ENCODE measurements at places on chromosomes 1 and 21.

- no peak for DNase-seq
Observed at GRCh38 chr1:178939338-178940067, 68.6 kb upstream of the ANGPTL1 start.

DNA sequence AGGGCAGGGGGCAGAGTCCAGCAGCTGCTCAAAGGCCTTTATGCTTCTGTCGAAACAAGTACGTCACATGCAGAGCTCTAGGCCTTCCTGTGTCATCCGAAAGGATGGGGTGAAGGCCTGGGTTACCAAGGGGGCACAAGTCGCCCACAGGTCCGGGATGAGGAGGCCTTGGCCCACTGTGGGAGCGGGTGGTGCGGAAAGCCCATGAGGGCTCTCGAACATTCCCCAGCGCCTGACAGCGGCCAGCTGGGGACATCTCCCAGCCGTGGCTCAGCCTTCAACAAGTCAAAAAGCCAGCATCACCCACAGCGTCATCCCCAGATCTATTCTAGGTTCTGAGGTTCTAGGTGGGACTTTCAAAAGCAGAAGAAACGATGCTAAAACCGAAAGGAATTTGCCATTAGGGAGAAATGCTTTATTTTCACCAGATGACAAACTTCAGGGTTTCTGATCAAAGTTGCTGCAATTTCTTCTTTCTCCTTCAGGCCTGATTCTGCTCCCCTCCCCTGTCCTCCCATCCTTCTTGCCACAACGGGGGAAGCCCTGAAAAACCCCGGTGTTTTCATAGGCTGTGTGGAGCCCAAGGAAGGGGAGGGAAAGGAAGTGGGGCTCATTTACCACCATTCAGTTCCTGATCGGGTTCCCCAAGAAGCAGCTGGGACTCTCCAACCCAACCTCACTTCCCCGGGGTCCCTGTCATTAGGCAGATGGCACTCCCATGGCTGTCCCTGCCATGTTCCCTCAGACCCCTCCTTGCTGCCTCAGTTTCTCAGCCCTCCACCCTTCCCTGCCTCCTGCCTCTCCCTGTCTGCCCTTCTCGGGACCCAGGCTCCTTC is 17.6 kb downstream of the GPR137B start:
- DNase-seq = no peak

DNA sequence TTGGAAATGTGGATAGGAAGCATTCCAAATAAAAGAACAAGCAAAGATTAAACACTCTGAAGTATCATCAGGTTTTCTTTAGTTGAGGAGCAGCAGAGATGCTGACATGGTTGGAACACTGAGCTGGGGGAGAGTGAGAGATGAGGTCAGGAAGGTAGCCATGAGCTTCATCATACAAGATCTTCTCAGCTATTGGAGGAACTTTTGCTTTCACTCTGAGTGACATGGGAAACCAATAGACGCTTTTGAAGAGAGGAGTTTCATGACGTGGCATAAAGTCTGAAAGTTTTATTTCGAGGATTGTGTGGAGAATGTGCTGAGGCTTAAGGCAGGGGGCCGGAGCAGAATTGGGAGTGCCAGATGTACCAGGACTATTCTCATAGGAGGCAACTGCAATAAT is 616.2 kb upstream of the CAMK1G start:
- no peak for DNase-seq

- no peak for DNase-seq
Observed at GRCh38 chr21:45575304-45575992, 33.2 kb upstream of the SLC19A1 start.

- no peak for DNase-seq
Observed at GRCh38 chr21:46081022-46081861, 16.7 kb upstream of the COL6A2 start.

DNA sequence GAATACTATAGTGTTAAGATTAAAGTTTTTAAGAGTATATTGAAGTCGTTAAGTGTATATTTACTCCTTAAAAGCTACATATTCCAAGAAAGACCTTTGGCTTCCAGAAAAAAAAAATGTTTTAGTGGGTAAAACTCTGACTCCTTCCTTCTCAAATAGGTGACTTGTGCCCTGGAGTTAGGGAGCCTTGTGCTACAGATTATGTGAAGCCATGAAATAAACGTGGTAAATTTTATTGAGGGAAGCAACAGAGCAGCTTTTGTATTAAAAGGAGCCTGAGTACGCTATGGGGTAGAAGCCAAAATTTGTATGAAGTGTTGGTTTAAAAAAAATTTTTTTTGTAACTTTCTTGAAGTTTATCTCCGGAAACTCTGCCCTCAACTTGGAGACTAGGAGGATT is 994 bp downstream of the RO60 start:
- no peak for DNase-seq

DNA sequence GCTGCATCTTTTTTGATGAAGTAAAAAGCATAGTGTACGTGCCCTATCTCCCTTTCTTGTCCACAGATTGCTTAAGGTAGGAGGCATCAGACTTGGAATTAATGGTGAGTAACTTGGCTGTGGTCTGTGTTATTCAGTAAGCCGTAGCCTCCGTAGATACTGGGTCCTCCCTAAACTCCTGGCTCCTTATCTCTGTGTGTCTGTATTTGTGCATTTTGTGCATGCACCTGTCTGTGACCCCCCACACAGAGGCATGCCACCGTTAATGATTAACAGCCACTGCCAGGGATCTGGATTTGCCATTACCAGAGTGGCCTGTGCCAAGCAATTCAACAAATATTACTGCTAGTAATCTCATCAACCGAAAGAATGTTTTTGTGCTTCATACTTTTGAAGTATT is 31.9 kb downstream of the MAP3K21 start:
- no peak for DNase-seq

GRCh38 chr1:171740987-171741871 is 636 bp downstream of the VAMP4 start:
- DNase-seq = no peak

GRCh38 chr1:180632326-180633056 is 669 bp downstream of the XPR1 start:
- no peak for DNase-seq

GRCh38 chr1:201365251-201365650 is 12.2 kb downstream of the TNNT2 start:
- DNase-seq = no peak

DNA sequence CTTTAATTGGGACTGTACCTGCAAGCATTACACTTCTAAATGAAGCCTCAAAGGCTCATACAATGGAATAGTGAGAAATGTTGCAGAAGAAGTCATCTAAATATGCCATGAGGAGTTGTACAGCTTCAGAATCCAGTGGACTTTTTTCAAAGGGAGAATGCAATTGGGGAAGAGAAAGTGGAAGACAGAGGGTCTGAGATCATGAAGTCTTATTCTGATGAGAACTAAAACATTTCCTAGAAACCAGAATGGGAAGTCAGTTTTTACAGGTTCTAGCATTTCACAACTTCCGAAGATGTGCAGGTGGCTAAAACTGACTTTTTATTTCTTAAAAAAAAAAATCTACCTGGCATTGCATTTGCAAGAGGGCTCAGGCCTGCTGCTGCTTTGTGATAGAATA is 424.4 kb upstream of the RUNX1 start:
- no peak for DNase-seq

DNA sequence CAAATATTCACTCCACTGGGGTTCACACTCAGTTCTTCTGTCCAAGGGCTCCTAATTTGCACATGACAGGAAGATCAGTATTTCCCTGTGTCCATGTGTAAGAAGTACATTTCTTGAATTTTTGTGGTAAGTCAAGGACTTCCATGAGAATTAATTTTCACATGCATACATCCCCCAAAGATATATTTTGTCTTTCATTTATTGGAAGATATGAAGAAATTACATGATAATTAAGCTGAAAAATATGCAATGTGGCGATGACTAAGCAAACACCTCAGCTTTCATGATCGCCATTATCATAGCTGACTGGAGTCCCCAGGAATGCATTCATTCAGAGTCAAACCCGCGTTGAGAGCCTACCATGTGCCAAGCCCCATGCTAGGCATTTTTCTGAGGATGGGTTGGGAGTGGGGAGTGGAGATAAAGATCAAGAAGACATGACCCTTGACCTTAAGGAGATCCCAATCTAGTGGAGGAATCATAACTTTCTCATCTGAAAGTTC is 104.6 kb upstream of the F3 start:
- DNase-seq = no peak

- no peak for DNase-seq
Observed at GRCh38 chr1:223038288-223039006, 104.6 kb downstream of the TLR5 start.

GRCh38 chr1:87524021-87524754 is 195.5 kb downstream of the LMO4 start:
- DNase-seq = no peak

DNA sequence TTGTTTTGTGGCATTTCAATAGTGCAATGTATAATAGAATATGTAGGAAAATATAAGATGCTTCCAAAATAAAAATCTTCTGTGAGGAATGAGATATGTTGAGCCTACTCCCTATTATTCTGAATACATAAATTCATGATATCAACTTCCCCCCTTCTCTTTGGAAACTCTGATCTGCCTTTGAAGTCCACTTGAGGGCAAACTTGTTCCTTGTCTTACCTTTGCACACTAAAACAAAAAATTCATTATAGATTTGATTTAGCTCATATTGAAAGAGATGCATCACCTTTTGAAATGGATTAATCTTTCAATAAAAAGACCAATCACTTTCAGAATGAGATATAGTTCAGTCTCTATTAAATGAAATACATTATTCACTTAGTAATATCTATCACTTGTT is 580.7 kb upstream of the ADGRL4 start:
- DNase-seq = no peak

- no peak for DNase-seq
Observed at GRCh38 chr1:1272341-1273208, 1.1 kb downstream of the UBE2J2 start.

GRCh38 chr1:201982082-201982622 is 296 bp upstream of the RNPEP start:
- no peak for DNase-seq

GRCh38 chr1:80053613-80054012 is 1047.1 kb upstream of the ADGRL4 start:
- DNase-seq = no peak

DNA sequence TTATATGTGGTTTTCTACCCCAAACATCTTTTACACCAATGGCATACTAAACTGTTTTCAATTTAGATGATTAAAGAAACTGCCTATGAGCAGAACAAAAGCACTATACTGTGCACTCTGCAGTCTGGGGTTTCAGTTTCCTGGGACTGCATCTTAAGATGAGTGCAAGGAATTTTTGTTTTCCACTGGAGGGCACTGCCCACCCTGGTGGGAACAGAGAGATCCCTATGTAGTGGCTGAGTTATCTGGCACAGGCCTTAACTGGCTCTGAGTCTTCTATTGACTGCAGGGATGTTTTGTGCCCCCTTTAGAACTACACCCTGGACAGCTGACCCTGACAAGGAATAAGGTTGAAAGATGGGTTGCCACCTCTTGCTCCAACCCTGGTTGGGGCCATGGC is 12.0 kb downstream of the PROK1 start:
- no peak for DNase-seq

- DNase-seq = no peak
Observed at GRCh38 chr1:147238053-147238902, 4.2 kb upstream of the CHD1L start.

GRCh38 chr1:20342294-20343148 is 51.8 kb downstream of the VWA5B1 start:
- no peak for DNase-seq

GRCh38 chr1:152880316-152880715 is 2.2 kb downstream of the SMCP start:
- DNase-seq = no peak

GRCh38 chr1:204697893-204698292 is 12.4 kb upstream of the LRRN2 start:
- DNase-seq = no peak

DNA sequence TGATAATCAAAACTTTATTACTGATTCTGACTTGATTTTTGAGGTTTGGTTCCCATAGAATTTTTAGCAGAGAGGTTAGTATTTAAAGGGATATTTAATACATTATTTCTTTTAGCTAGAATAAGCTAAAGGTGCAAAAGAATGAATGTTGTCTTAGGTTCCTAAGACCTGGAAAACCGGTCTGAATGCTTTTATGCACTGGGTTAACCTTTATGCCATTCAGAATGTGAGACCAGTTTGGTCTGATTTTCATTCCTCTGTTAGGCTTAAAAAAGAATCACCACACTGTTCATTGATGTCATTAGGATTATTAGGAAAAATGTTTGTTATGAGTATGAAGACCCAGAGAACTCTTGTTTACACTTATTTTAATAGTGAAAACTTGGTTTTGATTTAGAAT is 30.1 kb downstream of the RAP1A start:
- DNase-seq = no peak

GRCh38 chr1:172952516-172952915 is 98.2 kb downstream of the TNFSF18 start:
- no peak for DNase-seq

DNA sequence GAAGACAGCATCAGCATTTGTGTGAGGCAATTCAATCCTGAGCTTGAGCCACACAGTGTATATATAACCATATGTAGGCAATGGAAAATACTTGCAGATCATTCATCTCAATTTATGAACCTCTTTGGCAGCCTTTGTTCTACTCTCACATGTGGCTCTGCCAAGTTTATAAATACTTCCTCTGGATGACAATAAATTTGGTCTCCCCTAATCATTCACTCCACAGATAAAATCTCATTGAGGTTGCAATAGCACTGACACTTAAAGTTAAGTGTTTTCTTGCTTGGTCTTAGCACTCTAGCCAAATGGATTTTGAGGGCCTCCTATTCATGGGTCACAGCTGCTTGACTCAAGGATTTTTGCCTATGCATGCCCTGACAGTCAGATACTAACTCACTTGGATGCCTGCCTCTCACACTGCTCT is 136.6 kb upstream of the VANGL1 start:
- DNase-seq = no peak

- DNase-seq = no peak
Observed at GRCh38 chr1:201021630-201022492, 1.7 kb downstream of the KIF21B start.

DNA sequence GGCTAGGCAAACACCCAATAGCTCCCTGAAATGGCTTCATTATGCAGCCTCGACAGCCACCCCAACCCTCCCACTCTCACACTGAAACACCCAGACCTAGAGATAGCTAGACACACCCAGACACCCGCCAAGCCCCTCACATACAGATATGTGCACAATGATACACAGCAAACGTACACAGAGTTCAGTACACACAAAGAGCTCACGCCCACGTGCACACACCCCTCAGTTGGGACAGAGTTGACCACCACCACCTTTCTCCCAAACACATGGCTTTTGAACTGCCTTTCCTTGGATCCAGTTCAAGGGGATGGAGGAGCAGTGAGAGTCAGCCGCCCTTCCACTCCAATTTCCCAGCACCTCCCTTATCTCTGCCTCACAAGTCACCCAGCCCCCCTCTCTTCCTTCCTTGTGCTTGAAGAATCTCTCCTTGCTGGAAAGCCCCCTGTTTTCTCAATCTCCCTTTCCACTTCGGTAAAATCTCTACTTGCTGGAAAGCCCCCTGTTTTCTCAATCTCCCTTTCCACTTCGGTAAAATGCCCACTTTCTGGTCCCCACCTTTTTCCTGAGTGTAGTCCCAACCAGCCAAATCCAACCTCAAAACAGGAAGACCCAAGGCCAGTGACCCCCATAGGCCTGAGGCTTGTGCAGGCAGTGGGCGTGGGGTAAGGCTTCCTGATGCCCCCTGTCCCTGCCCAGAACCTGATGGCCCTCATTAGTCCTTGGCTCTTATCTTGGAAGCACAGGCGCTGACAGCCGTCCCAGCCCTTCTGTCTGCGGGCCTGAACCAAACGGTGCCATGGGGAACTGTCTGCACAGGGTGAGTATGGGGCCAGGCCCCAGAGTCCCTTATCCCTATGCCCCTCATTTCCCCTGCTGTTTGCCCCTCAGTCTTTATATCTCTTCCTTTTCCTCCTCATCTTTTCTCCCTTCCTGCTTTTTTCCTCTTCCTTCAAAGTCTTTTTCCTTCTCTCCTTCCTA is at the start of gene ACKR1:
ACKR1 (plus strand) TSS at position 715 of the 981 bp plus-strand sequence; CDS start at position 800, 85 bp downstream.
- no peak for DNase-seq

GRCh38 chr21:41777951-41778815 is 11.3 kb upstream of the RIPK4 start:
- no peak for DNase-seq
